CD8-positive, alpha-beta memory T cell (primary cell): ENCODE measurements at places on chromosomes 2 and 18. TPM values are rescaled to one million over a fixed set of nuclear protein-coding genes. Genes with fewer than 3 reads are reported as not detected.

The DPY30 gene
- total RNA-seq, result 82.7 TPM

DNA sequence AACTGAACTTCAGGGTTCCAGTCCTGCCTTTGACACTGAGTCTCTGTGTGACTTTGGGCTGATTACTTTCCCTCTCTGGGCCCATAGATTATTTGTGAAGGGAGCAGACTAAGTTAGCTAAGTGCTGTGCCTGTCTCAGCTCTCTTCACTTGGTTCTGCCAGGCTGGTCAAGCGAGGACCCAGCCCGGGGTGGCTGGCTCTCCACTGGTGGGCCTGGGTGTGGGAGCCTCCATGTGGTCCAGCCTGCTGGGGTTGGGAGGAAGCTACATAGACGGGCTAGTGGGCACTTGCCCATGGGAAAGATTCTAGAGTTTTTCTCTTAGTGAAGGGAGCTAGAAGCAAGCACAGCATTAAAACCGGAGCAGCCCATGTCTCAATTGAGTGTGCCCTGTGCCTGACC lies 59.0 kb downstream of the DYSF start:
- no peaks in the 10 kb centered on the region for H3K36me3 ChIP-seq
- H3K4me3 ChIP-seq, result no peak overlapping the region
- H3K4me1 ChIP-seq, result no peaks in the 10 kb centered on the region
- H3K27ac ChIP-seq, result no peak overlapping the region
- no peak for DNase-seq
- H3K27me3 ChIP-seq, result no peaks in the 10 kb centered on the region

- peaks cover 52% of the 10 kb centered on the region for H3K36me3 ChIP-seq
- H3K27me3 ChIP-seq, result no peaks in the 10 kb centered on the region
- H3K4me1 ChIP-seq, result no peaks in the 10 kb centered on the region
These were observed 27.0 kb downstream of the RNF149 start for GRCh38 chr2:101281482-101281881.

The SERPINB12 gene
- not detected for total RNA-seq

The EGR4 gene
- total RNA-seq, result 0.55 TPM

The IL36RN gene
- not detected for total RNA-seq

GRCh38 chr18:38494065-38494464 lies 928.5 kb upstream of the CELF4 start:
- H3K27ac ChIP-seq, result no peak overlapping the region
- H3K27me3 ChIP-seq, result no peaks in the 10 kb centered on the region
- DNase-seq, result no peak
- H3K4me3 ChIP-seq, result no peak overlapping the region
- H3K4me1 ChIP-seq, result no peaks in the 10 kb centered on the region

The SERPINB3 gene
- total RNA-seq, result not detected
